Activated CD4-positive, alpha-beta T cell treated with anti-CD3 and anti-CD28 coated beads, Interleukin-2, amount 50 U/mL, for 1 hour (primary cell): ENCODE measurements at places on chromosomes 16 and 17.

- no peak for DNase-seq
Measured at GRCh38 chr16:71296584-71297340, 7.6 kb upstream of the CMTR2 start.

DNA sequence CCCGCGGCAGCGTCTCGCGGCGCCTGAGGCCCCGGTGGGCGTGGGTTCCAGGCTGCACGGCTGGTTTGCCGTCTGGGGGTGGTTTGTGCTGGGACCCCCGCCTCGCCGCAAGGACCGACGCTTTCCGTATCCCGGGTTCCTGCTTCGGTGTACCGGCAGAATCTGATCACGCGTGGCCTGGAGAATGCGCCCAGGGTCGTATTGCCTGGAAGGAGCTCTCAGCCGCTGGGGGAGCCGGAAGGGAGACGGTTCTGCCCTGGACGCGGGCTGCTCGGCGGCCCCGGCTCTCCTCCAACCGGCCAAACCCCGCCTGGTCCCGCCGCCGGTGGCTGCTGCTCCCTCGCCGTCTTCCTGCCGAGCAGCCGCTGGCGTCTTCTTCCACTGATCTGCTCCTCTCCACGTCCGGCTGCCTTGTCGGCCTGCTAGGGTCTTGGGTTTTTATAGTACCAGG lies 39.8 kb downstream of the ZNF778 start:
- no peak for DNase-seq

- no peak for DNase-seq
Measured at GRCh38 chr16:78696797-78697196, 597.3 kb downstream of the WWOX start.

- no peak for DNase-seq
Measured at GRCh38 chr16:16101585-16101984, 121.7 kb downstream of the ABCC6 start.

DNA sequence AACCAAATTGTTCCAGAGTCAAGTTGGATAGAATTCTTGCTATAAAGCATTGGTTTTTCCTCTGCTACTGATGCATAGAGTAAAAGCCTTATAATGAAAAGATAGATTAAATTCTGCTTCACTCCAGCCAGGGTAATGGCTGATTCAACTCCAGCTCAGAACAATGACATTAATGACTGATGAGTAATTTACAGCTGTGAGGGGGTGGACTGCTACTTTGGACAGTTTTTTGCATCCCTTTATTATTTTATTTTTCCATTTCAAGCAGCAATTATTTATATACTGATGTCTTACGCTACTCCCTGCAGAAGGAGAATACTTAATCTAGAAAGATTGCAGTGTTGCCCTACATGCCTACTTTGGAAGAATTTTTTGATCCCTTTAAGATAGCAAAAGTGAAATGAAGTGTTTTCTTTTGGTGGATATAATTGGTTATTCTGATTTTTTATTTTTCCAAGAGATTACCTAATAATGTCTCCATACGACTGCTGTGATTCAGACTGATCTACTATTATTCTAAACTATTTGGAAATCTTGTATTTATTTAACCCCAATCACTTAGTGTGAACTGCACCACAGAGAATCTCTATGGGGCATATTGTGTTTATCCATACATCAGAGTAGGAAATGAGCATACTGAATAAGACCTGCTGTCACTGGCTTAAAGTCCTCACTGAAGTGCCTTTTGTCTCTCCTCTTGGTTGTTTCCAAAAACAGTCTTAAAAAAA lies 149.5 kb downstream of the TRIM37 start:
- DNase-seq: no peak

DNA sequence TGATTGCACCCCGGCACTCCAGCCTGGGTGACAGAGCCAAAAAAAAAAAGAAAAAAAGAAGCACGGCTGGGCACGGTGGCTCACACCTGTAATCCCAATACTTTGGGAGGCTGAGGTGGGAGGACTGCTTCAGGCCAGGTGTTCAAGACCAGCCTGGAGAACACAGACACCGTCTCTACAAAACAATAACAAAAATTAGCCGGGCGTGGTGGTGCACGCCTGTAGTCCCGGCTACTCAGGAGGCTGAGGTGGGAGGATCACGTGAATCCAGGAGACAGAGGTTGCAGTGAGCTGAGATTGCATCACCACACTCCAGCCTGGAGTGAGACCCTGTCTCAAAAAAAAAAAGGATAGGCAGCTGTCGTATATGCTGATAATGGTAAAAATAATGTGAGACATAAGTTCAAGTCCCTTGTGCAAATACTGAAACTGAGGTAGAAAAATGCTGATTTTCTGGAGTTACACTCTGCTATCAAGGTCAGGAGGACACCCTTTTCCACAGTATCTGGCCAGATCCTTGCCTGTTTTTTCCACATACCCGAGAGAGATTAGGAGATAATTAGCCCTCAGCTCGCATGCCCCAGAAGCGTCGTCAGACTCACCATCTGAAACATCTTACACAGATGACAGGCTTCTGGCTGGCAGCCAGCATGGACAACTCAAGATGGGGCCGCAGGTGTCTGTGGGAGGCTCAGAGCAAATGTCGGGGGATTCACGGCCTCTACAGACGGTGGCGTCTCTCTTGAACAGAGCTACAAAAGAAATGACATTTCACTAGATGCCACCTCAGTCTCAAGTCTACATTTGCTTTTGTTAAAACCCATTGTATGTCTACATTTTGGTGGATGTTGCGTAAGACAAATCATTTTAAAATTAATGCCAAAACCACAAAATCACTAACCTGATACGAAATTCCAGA lies 36.8 kb downstream of the WDR45B start:
- DNase-seq: no peak

DNA sequence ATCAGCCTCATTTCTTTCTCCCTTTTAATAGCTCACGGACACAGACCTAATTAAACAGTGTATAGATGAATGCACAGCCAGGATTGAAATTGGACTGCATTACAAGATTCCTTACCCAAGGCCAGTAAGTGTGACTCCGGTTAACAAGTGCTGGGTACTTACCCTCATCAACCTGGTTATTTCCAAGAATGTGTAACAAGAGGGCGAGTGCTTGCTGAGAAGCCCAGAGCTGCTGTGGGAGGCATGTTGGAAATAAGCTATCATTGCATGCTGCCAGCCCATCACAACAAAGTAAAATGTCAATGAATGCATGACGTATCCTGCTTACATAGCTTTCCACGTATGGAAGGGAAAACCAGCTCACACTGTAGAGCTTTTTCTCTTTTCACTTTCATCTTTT lies 19.5 kb downstream of the LYRM1 start:
- DNase-seq: no peak

GRCh38 chr16:6558661-6559060 lies 774.0 kb upstream of the RBFOX1 start:
- DNase-seq: no peak

DNA sequence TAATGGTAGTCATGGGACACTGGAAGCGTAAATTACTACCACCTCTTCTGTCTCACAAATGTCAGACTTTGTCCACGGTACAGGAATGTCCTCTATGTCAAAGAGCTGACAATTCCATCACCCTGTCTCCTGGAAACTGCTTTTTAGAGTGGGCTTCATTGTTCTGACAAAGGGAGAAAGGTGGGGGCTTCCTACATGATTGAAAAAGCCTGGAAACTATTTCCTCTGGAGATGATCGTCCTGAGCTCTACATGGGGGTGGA lies 53.1 kb downstream of the VAT1L start:
- DNase-seq: no peak

DNA sequence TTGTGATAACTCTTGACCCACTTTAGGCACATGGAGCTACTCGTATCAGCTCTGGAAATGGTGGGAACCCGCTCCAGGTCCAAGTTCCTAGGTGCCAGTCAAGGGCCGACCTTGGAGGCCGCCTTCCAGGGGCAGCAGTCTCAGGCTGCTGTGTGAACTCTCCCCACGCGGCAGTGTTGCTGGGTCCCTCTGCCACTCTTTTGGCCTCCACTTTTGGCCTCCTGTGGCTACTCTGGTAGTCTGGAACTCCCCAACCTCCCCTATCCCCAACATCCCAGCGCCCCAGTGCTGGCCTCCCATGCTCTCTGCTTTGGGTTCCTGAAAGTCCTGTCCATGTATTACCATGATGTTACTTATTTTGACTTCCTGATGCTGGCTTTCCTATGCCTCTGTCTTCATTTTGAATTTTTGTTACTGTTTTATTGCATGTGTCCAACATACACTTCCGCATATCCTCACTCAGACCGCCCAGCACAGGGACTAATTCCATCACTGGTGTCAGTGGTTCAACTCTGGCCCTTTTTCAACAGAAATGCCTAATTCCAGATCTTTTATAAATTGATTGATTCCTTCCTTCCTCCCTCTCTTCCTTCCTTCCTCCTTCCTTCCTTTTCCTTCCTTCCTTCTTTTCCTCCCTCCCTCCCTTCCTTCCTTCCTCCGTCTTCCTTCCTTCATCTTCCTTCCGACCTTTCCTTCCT lies 44.1 kb downstream of the COX4I1 start:
- no peak for DNase-seq

DNA sequence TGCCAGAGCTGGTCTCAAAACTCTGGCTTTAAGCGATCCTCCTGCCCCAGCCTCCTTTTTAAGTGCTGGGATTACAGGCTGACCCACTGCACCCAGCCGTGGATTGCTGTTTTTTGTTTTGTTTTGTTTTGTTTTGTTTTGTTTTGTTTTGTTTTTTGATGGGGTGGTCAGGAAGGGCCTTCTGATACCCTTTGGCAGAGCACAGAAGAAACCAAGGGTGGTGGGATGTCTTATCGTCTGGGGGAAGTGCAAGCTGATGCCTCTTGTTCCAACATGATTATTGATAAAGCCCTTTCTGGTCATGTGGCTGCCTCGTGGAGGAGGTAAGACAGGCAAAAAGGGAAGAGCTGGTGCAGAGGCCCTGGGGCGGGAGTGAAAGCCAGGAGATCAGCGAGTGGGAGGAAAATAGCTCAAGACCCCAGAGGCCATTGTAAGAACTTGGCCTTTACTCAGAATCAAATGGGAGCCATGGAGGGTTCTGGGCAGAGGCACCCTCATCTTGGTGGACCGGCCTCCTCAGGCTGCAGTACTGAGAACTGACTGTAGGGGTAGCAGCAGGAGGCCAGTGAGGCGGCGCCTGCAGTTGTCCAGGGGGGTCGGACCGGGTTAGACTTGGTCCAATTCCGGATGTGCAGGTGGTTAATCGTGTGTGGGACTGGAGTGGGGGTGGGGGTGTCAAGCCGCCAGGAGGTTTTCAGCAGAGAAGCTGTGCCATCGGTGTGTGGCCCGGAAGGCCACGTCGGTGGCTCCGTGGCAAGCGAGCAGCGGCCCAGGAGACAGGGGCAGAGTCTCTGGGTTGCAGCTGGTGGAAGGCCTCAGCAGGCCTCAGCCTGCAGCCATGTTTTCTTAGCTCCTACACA lies 84.4 kb upstream of the GSE1 start:
- peak; percentile 22 for DNase-seq

- no peak for DNase-seq
Measured at GRCh38 chr16:24537474-24538337, 1.7 kb upstream of the RBBP6 start.

- DNase-seq: no peak
Measured at GRCh38 chr16:87580855-87581261, 21.4 kb upstream of the JPH3 start.
